ENCODE measurements at places on chromosomes 5 and 9.

GRCh38 chr9:101635473-101635872, 40.7 kb upstream of the PPP3R2 start:
- H3K4me1 ChIP-seq, result peaks cover 8% of the 10 kb centered on the region
- H3K36me3 ChIP-seq, result peaks cover 4% of the 10 kb centered on the region
- H3K4me3 ChIP-seq, result no peak overlapping the region
- no peak for DNase-seq
- H3K27ac ChIP-seq, result no peak overlapping the region

GRCh38 chr5:56328753-56329560, 95.8 kb upstream of the ANKRD55 start:
- H3K4me1 ChIP-seq, result peaks cover 25% of the 10 kb centered on the region
- no peaks in the 10 kb centered on the region for H3K36me3 ChIP-seq
- DNase-seq, result no peak
- no peak overlapping the region for H3K27ac ChIP-seq
- H3K4me3 ChIP-seq, result no peak overlapping the region

DNA sequence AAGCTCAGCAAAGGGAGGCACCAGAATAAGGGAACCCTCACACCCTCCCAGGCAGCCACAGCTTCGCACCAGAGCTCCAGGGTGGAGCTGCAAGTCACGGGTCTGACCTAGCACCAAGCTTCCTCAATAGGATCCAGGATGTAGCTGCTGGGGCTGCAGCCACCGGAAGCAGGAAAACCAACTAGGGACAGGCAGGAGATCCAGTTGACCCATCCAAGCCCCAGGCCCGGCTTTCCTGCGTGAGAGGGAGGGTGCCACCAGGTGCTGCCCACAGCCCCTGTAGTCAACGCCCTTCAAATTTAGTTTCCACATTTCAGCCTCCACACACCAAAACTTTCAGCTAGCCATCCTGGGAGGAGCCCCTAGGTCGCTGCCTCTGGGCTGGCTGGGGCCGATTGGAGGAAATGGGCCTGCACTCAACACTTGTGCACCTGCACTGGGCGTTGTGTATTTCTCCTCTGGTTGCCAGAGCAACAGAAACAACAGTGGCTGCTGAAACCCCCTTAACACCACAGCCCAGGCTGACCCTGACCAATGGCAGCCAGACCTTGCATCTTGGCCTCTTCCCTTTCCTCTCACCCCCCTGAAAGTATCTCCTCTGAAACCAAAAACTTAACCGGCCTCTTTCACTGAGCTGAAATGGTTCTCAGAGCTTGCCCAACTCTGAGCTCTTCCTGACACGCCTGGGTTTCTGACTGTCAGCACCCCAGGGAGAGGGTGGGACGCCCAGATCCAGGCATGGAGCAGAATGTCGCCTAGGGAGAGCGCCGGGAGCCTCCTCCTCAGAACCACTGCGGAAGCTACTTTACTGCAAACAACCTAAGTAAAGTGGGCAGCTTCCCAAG, 226.5 kb upstream of the MAP3K1 start:
- DNase-seq, result peak; percentile 19
- no peak overlapping the region for H3K4me3 ChIP-seq
- no peaks in the 10 kb centered on the region for H3K36me3 ChIP-seq

DNA sequence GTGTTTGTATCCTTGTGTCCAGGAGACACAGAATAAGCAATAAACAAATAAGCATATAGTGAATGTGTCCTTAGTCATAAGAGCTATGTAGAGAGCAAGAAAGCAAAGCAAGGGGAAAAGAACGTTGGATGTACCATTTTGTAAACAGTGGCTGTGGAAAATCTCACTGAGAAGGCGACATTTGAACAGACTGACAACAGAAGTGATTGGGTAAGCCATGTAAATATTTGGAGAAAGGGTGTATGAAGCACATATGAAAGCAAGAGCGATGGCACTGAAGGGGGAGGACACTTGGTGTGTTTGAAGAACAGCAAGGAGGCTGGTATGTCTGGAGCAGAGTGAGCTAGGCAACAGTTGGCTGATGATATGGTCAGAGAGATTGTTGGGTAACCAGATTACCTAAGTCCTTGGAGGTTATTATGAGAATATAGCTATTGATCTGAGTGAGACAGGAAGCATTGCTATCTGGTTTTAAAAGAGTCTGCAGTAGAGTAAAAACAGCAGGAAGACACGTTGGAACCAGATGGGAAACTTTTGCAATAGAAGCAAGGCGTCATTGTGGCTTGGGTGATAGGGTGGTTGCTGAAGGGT, 115.5 kb upstream of the IL7R start:
- no peak for DNase-seq
- no peaks in the 10 kb centered on the region for H3K36me3 ChIP-seq
- peaks cover 3% of the 10 kb centered on the region for H3K27me3 ChIP-seq
- peaks cover 4% of the 10 kb centered on the region for H3K4me1 ChIP-seq
- no peak overlapping the region for H3K27ac ChIP-seq

DNA sequence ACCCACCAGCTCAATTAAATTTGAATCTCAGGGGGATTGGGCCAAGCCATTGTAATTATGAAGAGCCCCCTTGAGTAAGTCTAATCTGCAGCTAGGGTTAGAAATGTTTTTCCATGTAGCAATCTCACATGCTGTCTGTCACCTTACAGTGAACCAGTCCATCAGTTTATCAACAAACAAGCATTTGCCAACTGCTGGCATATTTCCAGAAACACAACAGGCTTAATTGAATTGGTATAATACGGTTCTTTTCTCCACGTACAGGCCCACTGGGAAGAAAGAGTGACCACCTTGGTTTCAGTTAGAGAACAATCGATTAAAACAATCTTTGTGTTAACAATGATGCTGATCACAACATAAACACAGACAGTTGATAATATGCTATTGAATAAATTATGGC, 67.4 kb downstream of the NSUN2 start:
- no peak overlapping the region for H3K4me3 ChIP-seq
- no peaks in the 10 kb centered on the region for H3K4me1 ChIP-seq
- H3K36me3 ChIP-seq, result no peaks in the 10 kb centered on the region
- peaks cover 6% of the 10 kb centered on the region for H3K27me3 ChIP-seq

- peaks cover 8% of the 10 kb centered on the region for H3K4me1 ChIP-seq
- no peaks in the 10 kb centered on the region for H3K27me3 ChIP-seq
- DNase-seq, result no peak
- H3K4me3 ChIP-seq, result no peak overlapping the region
Observed at GRCh38 chr5:33494466-33494865, 53.7 kb downstream of the TARS1 start.

DNA sequence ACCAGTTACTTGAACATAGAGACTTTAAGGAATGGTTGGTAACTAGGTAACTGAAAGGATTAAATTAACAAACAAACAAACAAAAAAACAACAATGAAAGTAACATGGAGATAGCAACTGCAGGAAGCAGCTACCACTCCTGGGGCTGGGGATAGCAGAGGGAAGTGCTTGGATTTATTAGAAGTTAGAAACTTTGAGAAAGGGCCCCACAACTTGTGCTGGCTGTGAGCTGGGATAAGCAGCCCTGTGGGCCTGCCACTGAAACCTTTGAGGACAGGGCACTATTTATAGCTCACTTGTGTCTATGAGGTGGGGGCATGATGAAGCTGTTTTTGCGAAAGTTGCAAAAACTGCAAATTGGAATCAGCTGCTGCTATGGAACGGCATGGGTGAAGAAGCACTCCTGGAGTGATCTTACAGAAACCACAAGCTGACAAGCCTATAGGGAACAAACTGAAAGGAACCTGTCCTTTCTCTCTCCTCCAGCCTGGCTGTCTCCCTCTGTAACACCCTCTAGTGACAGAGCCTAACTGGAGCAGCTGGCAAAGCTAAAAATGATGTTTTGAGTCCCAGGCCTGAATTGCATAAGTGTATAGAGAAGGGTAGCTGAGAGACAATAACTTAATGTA, 91.4 kb upstream of the RANBP6 start:
- H3K4me3 ChIP-seq, result no peak overlapping the region
- H3K36me3 ChIP-seq, result no peaks in the 10 kb centered on the region
- H3K27ac ChIP-seq, result peak overlapping the region; percentile 97
- DNase-seq, result peak; percentile 28

GRCh38 chr5:176908675-176909368, 9.7 kb upstream of the HK3 start:
- H3K4me3 ChIP-seq, result no peak overlapping the region
- H3K36me3 ChIP-seq, result peaks cover 18% of the 10 kb centered on the region
- no peak for DNase-seq
- peaks cover 3% of the 10 kb centered on the region for H3K4me1 ChIP-seq
- no peaks in the 10 kb centered on the region for H3K27me3 ChIP-seq
- H3K27ac ChIP-seq, result no peak overlapping the region

DNA sequence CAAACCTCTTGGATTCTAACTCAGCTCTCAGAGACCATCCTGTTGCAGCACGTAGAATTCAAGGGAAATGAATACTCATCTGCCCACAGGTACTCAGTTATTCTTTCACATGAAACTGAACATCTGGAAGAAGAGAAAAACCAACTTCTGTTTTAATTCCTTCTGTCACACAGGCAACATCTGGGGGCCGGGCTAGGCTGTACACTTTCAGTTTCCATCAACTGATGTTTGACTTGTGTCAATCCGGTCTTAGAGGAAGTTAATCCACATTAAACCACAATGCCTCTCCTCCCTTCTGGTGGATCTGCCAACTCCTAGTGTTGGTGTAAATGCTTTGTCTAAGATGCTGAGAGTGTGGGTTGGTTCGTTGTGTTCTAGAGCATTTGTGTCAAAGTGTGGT, 17.6 kb downstream of the DMRT3 start:
- H3K36me3 ChIP-seq, result no peaks in the 10 kb centered on the region
- DNase-seq, result no peak
- no peaks in the 10 kb centered on the region for H3K4me1 ChIP-seq

DNA sequence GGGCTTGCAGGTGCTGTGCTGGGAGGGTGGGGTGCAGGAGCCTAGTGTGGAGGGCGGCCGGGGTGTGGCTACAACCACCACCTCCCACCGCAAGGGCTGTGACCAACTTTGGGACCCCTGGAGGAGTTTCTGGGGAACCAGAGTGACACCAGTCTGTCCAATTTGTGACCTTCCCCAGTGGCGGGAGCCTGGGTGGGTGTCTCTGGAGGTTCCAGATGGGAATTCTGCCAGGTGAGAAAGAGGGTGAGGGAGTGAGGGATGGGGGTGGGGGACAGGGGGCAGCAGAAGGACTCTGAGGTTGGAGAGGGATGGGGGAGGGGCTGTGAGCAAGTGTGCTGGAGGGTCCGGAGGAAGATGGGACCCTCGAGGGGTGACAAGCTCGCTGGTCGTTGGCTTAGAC, 4.2 kb upstream of the CACNA1B start:
- no peak overlapping the region for H3K27ac ChIP-seq
- peaks cover 3% of the 10 kb centered on the region for H3K36me3 ChIP-seq
- no peak for DNase-seq
- no peak overlapping the region for H3K4me3 ChIP-seq

DNA sequence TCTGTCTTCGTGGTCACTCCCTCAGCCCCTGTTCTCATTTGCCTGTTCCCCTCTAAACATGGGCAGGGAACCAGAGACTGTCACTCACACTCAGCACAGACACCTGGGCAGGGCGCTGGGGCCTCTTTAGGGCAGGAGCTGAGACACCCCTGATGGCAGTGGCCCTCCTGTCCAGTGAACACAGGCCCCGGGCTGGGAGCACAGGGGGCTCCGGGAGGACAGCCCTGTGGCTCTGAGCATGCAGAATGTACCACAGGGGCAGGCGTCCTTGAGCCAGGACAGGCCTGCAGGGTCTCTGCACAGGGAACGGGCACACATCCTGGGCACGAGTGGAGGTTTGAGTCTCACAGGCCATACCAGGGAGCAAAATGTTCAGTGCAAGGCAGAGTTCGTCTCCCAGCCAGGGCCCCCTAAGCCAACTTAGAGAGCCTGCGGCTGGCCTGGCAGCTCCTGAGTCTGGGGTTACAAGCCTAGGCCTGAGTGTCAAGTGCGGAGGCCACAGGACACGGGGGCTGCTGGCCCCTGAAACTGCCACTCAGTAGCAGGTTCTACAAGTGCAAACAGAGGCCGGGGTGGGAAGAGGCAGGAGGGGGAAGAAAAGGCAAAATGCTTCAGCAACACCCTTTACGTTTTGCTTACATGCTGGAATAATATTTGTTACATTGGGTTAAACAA, 55.9 kb upstream of the NKD2 start:
- H3K27me3 ChIP-seq, result peaks cover 9% of the 10 kb centered on the region
- no peak overlapping the region for H3K4me3 ChIP-seq
- H3K36me3 ChIP-seq, result no peaks in the 10 kb centered on the region
- no peak overlapping the region for H3K27ac ChIP-seq

GRCh38 chr9:3516667-3517330, 9.0 kb downstream of the RFX3 start:
- H3K4me3 ChIP-seq, result no peak overlapping the region
- no peaks in the 10 kb centered on the region for H3K27me3 ChIP-seq
- H3K36me3 ChIP-seq, result peaks cover 4% of the 10 kb centered on the region
- DNase-seq, result no peak

DNA sequence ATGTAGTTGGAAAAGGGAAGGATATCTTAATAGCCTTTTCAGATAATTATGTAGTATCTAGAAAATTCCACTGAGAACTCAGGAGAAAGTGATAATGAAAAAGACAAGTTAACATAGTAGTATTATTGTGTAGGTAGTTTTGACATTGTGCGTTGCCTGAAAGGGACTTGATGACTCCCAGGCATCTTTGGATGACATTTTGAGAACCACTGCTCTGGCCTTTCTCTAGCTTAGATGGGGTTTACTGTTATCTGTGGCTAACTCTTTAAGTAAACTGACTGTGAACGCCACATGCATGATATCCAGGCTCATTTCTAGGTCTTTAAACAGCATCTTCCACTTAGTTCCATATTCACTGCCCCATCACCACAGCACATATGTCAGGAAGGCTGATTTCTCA, 14.4 kb upstream of the FYB1 start:
- no peaks in the 10 kb centered on the region for H3K4me1 ChIP-seq
- H3K27ac ChIP-seq, result no peak overlapping the region
- DNase-seq, result no peak
- H3K27me3 ChIP-seq, result no peaks in the 10 kb centered on the region
- no peaks in the 10 kb centered on the region for H3K36me3 ChIP-seq

GRCh38 chr9:84823421-84824271, 154.1 kb downstream of the NTRK2 start:
- peaks cover 4% of the 10 kb centered on the region for H3K4me1 ChIP-seq
- DNase-seq, result no peak
- H3K36me3 ChIP-seq, result no peaks in the 10 kb centered on the region
- no peak overlapping the region for H3K4me3 ChIP-seq
- no peak overlapping the region for H3K27ac ChIP-seq
- H3K27me3 ChIP-seq, result peaks cover 3% of the 10 kb centered on the region

DNA sequence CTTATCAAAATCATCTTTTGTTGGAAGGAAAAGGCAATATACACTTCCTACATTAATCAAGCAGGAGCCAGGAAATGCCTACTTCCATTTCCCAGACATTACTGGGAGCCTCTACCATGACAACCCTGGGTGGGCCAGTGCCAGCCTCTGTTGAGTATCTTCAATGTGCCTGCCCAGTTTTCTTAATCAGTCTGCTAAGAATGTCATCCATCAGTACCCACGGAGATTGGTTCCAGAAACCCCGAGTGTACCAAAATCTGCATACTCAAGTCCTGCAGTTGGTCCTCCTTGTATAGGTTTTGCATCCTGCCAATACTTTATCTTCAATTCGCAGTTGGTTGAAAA, 82.4 kb downstream of the MARCHF3 start:
- no peak overlapping the region for H3K4me3 ChIP-seq
- no peaks in the 10 kb centered on the region for H3K36me3 ChIP-seq
- H3K4me1 ChIP-seq, result peaks cover 20% of the 10 kb centered on the region
- H3K27me3 ChIP-seq, result peaks cover 1% of the 10 kb centered on the region
- no peak overlapping the region for H3K27ac ChIP-seq

- no peak for DNase-seq
- no peak overlapping the region for H3K27ac ChIP-seq
- peaks cover 8% of the 10 kb centered on the region for H3K4me1 ChIP-seq
Observed at GRCh38 chr5:113806904-113807303, 293.4 kb downstream of the YTHDC2 start.

GRCh38 chr9:109134167-109134578, 14.4 kb upstream of the TMEM245 start:
- no peak overlapping the region for H3K4me3 ChIP-seq
- no peaks in the 10 kb centered on the region for H3K36me3 ChIP-seq
- no peaks in the 10 kb centered on the region for H3K27me3 ChIP-seq
- H3K4me1 ChIP-seq, result peaks cover 7% of the 10 kb centered on the region
